ENCODE measurements at places on chromosomes 6 and 20.
A peak's percentile ranks its signal among the peaks of the same experiment; 100 is the strongest.

DNA sequence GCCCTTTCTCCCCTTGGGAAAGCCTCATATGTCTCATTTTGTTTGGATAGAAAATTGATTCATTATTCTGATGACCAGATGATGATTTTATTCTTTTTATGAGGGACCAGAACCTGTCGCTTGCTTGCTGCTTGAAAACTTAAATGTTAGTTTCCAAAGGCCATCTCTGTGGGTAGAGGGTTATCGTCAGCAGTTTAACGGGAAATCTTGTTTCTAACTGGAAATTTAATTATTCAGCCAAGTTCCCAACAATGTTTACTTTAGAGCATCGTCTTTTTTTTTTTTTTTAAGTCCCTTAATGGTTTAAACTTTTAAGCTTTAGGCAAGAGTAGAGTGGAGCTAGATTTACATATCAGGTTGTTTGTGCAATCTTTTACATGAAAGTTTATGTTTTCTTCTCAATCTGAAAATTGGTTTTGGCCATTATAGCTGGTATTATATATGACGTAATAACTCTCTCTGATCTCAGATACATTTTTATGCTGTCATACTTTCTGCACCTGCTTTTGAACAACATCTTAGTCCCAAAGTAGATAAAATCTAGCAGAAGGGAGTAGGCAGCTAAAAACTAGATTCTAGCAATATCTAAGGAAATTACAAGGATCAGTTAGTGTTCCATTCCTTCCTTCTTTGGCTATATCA, 93.9 kb downstream of the FOXO3 start:
- DNase-seq, result no peak

- peak; percentile 2 for DNase-seq
These were observed 27.2 kb downstream of the SLC16A10 start for GRCh38 chr6:111114482-111114881.

GRCh38 chr6:8193541-8193940, 91.2 kb upstream of the EEF1E1 start:
- DNase-seq, result peak; percentile 70

DNA sequence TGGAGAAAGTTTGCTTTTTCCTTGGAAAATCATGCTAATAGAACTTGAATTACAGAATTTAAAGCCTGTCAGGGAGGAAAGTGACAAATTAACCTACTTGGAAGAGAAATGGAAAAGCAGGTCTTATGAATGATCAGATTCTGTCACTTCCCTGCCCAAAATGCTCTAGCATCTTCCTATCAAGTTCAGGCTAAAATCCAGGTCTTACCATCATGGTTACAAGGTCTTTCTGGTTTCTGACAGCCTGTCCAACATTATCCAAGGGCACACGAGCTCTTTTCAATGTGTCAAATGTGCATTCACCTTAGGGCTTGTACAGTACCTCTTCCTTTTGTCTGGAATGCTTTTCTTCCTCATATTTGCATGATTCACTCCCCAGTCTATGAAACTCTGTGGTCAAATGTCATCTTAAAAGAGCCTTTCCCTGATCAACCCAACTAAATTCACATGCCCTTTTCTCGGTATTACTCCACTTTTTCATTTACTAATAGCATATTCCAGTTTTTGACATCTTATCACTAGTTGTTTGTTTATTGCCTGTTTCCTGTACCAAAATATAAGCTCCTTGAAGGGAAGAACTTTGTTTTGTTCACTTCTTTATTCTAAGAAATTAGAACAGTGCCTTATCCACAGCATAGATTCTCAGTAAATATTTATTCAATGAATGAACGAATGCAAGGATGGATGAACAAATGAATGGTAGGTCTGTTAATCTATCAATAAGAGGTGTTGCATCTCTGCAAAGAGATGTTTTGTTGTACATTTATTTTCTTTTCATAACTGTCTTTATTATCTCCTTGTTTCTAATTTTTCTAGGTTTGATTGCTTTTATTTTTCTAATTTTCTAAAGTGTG, 139.5 kb downstream of the BCAS1 start:
- peak; percentile 62 for DNase-seq

DNA sequence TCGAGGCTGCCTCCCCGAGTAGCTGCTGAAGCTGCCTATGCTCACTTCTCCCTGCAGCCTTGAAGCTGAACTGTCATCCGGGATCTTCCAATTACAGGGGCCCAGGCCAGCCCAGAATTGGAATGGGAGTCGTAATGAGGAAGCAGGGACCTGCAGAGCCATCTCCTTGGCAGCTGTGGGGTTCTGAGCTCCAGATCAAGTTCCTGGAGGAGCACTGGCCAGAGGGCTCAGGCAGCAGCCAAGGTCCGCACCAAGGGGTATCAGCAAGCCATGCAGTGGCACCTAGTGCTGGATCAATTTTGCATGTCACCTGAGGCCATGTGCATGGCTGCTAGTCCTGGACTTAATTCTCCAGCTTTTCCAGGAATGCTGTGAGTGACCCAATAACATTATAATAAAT, 163.2 kb upstream of the TSHZ2 start:
- no peak for DNase-seq

GRCh38 chr6:47112317-47112716, 70.2 kb upstream of the ADGRF1 start:
- no peak for DNase-seq

GRCh38 chr20:62362991-62363919, 3.9 kb downstream of the LAMA5 start:
- no peak for DNase-seq

GRCh38 chr6:45886776-45887175, 128.9 kb downstream of the CLIC5 start:
- no peak for DNase-seq

- no peak for DNase-seq
These were observed 16.1 kb upstream of the DEFB129 start for GRCh38 chr20:210809-211502.

DNA sequence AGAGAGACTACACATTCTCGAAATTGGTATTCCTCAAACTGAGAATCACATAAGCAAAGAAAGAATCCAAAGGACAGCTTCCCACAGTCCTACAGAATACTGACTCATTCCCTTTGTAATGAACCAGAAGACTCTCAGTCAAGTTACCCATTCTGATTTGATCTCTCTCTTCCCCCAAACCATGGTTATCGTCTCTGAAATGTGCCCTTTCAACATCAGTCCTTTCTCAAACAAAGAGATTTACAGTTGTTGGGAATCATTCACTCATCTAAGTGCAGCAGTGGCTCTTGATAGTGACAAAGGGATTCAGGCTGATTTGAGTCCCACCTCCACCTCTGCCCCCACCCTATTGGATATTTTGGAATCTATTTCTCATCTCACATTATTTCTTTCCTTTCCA, 15.0 kb upstream of the RSPO3 start:
- DNase-seq, result peak; percentile 19

- no peak for DNase-seq
These were observed 82.7 kb downstream of the TBXT start for GRCh38 chr6:166084951-166085350.

- no peak for DNase-seq
These were observed 36.9 kb upstream of the AVP start for GRCh38 chr20:3121271-3121911.

- DNase-seq, result no peak
These were observed 530 bp downstream of the GOPC start for GRCh38 chr6:117601811-117602150.

GRCh38 chr6:106976270-106976669, 1.7 kb upstream of the CD24 start:
- DNase-seq, result no peak

GRCh38 chr6:18359237-18359885, 27.8 kb upstream of the RNF144B start:
- DNase-seq, result no peak

DNA sequence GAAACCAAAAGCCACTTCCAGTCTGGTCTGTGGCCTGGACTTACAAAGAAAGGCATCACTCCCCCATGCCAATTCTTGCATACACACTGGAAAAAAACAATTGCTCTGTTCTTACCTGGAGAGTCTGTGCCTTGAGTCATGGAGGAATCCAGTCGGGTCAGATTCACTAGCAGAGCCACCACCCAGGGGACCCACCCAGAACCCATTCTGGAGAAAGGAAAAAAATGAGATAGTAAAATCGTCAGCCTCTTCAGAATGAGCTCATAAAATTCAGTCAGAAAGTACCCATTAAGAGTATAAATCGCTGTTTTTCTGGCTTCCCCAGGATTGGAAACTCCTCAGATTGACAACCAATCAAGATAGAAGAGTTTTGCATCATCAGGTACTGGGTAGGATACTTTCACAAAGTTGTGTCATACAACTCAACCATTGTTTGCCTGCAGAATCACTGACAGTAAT, at the start of gene HLA-DOB:
Gene HLA-DOB, minus strand, starts transcription at position 257 of the 459 bp plus-strand sequence. Its CDS starts 51 bp downstream, at position 206.
- peak; percentile 24 for DNase-seq

DNA sequence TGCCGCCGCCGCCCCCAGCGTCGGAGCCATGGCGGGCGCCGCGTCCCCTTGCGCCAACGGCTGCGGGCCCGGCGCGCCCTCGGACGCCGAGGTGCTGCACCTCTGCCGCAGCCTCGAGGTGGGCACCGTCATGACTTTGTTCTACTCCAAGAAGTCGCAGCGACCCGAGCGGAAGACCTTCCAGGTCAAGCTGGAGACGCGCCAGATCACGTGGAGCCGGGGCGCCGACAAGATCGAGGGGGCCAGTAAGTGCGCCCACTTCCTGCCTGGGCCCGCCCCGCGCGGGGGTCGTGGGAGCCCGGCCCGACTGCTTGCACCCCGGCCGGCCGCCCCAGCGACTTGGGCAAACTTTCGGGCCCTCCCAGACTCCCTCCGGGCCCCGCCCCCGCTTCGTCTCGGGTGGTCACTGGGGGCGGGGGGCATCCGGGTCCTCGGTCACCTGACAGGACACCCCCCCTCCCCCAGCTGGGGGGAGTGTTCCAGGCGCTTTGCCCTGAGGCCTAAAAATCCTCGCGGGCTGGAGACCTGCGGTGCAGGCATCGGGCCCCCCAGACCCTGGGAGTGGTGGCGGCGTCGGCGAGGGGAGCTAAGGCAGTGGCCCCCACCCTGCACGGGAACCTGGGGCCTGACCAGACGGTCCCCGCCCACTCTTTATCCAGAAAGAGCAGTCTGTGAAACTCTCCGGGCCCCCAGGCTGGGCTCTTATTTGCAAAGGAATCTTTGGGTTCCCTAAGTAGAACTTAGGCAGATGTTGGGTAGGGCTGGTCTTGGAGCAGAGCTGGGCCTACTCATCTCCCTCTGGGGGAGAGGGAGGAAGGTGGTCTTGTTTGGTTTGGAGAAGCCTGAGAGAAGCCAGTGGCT, 501 bp downstream of the PLCG1 start:
- DNase-seq, result peak; percentile 71

- no peak for DNase-seq
These were observed 27.6 kb downstream of the VTA1 start for GRCh38 chr6:142174703-142175102.

DNA sequence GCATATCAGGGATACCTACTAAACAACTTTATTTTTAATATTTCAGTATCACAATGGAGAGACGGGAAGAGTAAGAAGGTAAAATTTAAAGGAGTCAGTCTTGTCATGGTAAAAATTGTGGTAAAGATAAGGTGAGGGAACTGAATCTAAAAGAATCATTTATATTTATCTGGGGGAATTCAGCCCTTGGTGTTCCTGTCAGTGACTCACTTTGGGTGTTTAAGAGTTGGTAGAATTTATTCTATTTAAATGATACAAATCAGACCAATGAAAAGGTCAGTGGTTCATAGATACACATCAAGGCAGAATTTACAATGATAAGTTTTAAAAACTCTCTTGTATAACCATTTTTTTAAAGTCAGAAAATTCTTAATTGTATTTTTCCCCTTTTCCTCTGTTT, 164.4 kb downstream of the CDKAL1 start:
- DNase-seq, result no peak

GRCh38 chr6:136508725-136509392, 41.4 kb downstream of the MAP7 start:
- no peak for DNase-seq
